ENCODE measurements at places on chromosomes 4 and X. TPM values are rescaled to one million over a fixed set of nuclear protein-coding genes. Genes with fewer than 3 reads are reported as not detected.

Gene ZRSR2
- total RNA-seq: 20.4 TPM

DNA sequence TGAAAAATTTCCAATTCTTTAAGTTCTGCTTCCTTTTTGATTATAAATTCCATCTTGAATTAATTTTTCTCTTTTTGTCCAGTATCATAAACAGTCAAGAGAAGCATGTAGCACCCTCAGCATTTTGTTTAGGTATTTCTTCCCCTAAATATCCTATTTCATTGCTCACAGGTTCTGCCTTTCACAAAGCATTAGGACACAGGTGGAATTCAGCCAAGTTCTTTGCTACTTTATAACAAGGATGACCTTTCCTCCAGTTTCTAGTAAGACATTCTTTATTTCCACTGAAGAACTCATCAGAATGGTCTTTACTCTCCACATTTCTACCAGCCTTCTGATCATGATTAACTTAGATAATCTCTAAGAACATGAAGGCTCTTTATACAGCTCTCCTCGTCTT is 7.4 kb downstream of the SLC9B1 start:
- H3K27ac ChIP-seq: peak overlapping the region; percentile 78
- no peak overlapping the region for H3K4me3 ChIP-seq
- H3K36me3 ChIP-seq: no peaks in the 10 kb centered on the region
- H3K27me3 ChIP-seq: no peaks in the 10 kb centered on the region
- H3K4me1 ChIP-seq: peaks cover 23% of the 10 kb centered on the region

- peak overlapping the region; percentile 90 for H3K27ac ChIP-seq
- peaks cover 36% of the 10 kb centered on the region for H3K4me1 ChIP-seq
- peak; percentile 69 for DNase-seq
- no peaks in the 10 kb centered on the region for H3K27me3 ChIP-seq
Observed at GRCh38 chr4:123547216-123548165, 150.9 kb downstream of the SPRY1 start.

DNA sequence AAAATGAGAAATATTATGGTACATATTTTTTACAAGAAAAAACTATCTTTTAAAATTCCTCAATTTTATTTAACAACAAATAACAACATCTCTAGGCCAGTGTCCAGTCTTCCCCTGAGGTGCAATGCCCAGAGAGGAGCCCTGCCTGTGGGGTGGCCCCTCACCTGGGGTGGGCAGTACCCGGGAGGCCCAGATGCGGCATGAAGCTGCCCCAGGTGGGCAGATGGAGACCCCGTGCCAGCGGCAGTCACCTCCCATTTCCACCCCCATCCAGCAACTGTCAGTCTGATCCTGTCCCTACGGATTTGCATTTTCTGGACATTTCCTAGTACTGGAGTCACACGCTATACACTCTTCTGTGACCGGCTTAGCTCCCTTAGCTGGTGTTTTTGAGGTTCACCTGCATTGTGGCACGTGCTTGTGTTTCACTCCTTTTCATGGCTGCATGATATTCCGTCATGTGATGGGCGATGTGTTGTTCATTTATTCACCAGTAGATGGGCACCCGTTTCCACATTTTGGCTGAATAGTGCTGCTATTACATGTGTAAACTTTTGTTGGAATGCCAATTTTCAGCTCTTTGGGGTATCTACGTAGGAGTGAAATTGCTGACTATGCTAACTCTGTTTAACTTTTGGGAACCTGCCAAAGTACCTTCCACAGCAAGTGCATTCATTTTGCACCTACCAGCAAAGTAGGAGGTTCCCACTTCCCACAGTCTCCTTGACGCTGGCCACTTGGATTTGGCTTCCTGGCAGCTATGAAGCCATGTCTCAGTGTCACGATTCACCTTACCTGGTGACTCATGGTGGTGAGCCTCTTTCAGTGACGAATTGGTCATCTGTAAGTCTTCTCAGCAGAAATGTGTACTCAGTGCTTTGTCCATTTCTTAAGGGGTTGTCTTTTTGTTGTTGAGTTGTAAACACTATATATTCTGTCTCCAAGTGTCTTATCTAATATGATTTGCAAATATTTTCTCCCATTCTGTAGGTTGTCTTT is 11.7 kb upstream of the MAEA start:
- no peak for DNase-seq
- no peak overlapping the region for H3K27ac ChIP-seq
- no peak overlapping the region for H3K4me3 ChIP-seq
- peaks cover 5% of the 10 kb centered on the region for H3K27me3 ChIP-seq
- peaks cover 2% of the 10 kb centered on the region for H3K36me3 ChIP-seq

Gene RADX
- 2.9 TPM for total RNA-seq

- H3K27me3 ChIP-seq: no peaks in the 10 kb centered on the region
- H3K36me3 ChIP-seq: no peaks in the 10 kb centered on the region
- H3K4me3 ChIP-seq: no peak overlapping the region
- H3K4me1 ChIP-seq: no peaks in the 10 kb centered on the region
- no peak for DNase-seq
- no peak overlapping the region for H3K27ac ChIP-seq
Observed at GRCh38 chrX:73847991-73848390, 285.0 kb downstream of the CHIC1 start.

Gene CLDN34
- total RNA-seq: 0.84 TPM

Gene GABRA4
- not detected for total RNA-seq

Gene TLR6
- 0.98 TPM for total RNA-seq

DNA sequence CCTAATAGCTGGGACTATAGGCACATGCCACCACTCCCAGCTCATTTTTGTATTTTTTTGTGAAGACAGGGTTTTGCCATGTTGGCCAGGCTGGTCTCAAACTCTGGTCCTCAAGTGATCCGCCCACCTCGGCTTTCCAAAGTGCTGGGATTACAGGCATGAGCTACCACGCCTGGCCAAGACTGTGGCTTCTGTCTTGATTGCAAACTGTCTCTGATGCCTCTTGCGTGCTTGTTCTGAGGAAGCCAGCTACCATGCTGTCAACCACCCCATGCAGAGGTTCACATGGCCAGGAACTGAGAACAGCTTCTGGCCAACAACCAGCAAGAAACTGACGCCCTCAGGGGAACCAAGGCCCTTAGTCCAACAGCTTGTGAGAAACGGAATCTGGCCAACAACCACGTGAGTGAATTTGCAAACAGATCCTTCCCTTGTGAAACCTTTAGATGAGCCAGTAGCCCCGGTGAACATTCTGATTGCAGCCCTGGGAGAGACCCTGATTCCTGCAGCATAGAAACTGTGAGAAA is 71.2 kb downstream of the SUPT20HL2 start:
- no peak overlapping the region for H3K4me3 ChIP-seq
- DNase-seq: no peak
- no peak overlapping the region for H3K27ac ChIP-seq
- no peaks in the 10 kb centered on the region for H3K36me3 ChIP-seq
- peaks cover 18% of the 10 kb centered on the region for H3K4me1 ChIP-seq
- no peaks in the 10 kb centered on the region for H3K27me3 ChIP-seq

GRCh38 chrX:55111578-55112254 is 22.9 kb downstream of the PAGE2 start:
- no peaks in the 10 kb centered on the region for H3K27me3 ChIP-seq
- peaks cover 14% of the 10 kb centered on the region for H3K4me1 ChIP-seq
- no peak for DNase-seq
- H3K36me3 ChIP-seq: no peaks in the 10 kb centered on the region
- H3K4me3 ChIP-seq: no peak overlapping the region
- H3K27ac ChIP-seq: no peak overlapping the region

Gene TCEAL2
- 1.4 TPM for total RNA-seq

DNA sequence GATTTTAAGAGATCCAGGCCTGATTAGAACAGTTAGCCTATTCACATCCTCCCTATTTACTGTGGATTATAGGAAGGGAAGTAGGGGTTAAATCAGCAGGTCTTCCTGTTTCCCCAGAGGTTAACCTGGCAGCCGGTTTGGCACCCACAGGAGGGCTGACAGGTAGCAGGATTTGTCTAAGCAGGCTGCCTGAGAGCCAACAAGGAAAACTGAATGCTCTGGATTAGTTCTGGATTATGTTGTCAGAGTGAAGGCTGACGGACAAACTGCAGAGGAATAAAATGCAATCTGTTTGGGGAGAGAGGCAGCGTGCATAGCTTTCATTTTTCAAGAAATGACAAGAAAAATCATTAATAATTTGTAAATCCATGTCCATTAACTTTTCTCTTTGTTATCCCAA is 397.1 kb upstream of the FAM241A start:
- no peak overlapping the region for H3K4me3 ChIP-seq
- peaks cover 44% of the 10 kb centered on the region for H3K27me3 ChIP-seq
- H3K4me1 ChIP-seq: peaks cover 21% of the 10 kb centered on the region
- H3K27ac ChIP-seq: no peak overlapping the region
- H3K36me3 ChIP-seq: no peaks in the 10 kb centered on the region

Gene NAT8L
- 28.2 TPM for total RNA-seq

- H3K36me3 ChIP-seq: peaks cover 8% of the 10 kb centered on the region
- peak within 1 kb of the TSS; percentile 84 for H3K4me3 ChIP-seq
- DNase-seq: peak; percentile 78
- peaks cover 18% of the 10 kb centered on the region for H3K4me1 ChIP-seq
Observed at GRCh38 chr4:89836897-89837384, at the start of gene SNCA. Gene SNCA (minus strand): TSS chr4:89837161. CDS start chr4:89835667, 1,494 bp downstream.

- no peak for DNase-seq
- no peak overlapping the region for H3K27ac ChIP-seq
- H3K4me3 ChIP-seq: no peak overlapping the region
- H3K36me3 ChIP-seq: no peaks in the 10 kb centered on the region
Observed at GRCh38 chrX:151609222-151609621, 45.7 kb downstream of the PASD1 start.

DNA sequence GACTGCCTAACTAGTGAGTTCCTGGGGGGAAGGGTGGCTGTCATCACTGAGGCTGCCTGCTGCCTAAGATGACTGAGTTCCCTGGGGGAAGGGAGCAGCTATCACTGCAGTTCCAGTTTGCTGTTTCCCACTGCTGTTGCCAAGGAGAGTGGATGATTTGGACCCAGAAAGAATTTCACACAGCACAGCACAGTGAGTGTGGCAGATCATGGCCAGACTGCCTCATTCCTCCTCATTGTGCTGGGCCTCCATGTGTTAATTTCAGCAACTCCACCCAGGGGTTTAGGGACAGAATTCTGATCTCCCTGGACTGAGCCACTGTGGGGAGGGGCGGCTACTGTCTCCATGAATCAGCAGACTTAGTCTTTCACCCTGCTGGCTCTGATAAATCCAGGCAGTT is 125.0 kb downstream of the TEX13C start:
- no peak overlapping the region for H3K4me3 ChIP-seq
- H3K36me3 ChIP-seq: no peaks in the 10 kb centered on the region
- H3K27me3 ChIP-seq: no peaks in the 10 kb centered on the region
- H3K27ac ChIP-seq: no peak overlapping the region
- no peak for DNase-seq
- H3K4me1 ChIP-seq: peaks cover 7% of the 10 kb centered on the region

Gene HUWE1
- 277 TPM for total RNA-seq

Gene GCNA
- 1.1 TPM for total RNA-seq

Gene EMCN
- total RNA-seq: 4.3 TPM

Gene GNPDA2
- 12.3 TPM for total RNA-seq

- no peaks in the 10 kb centered on the region for H3K27me3 ChIP-seq
- H3K4me1 ChIP-seq: peaks cover 17% of the 10 kb centered on the region
- H3K27ac ChIP-seq: no peak overlapping the region
- H3K4me3 ChIP-seq: no peak overlapping the region
- no peak for DNase-seq
Observed at GRCh38 chrX:132732236-132732635, 226.2 kb downstream of the HS6ST2 start.

DNA sequence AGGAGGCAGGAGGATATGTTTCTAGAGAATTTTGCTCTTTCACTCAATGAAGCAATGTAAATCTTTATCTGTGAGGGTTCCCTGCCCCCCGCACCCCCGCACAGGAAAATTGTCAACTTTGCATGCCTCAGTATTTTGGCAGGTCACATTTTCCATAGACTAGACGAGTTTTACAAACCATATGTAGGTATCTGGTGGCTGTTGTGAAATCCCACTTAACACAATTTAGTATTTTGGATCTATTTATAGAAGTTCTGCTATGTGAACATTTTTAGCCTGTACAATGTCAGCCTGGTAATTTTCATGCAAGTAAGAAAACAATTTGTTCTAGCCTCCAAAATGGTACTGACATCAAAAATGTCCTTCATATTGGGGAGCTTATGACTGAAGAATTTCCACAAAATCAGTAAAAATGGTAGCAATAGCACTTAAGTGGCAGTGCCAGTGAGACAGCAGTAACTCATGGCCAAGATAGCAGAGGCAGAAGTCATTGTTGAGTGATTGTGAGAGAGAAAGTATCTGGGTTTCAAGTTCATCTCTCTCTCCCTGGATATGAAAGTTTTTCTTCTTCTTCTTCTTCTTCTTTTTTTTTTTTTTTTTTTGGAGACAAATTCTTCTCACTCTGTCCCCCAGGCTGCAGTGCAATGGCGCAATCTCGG is 12.4 kb upstream of the FRYL start:
- no peaks in the 10 kb centered on the region for H3K4me1 ChIP-seq
- no peak overlapping the region for H3K4me3 ChIP-seq
- no peak for DNase-seq
- no peaks in the 10 kb centered on the region for H3K27me3 ChIP-seq

- H3K4me1 ChIP-seq: no peaks in the 10 kb centered on the region
- no peaks in the 10 kb centered on the region for H3K27me3 ChIP-seq
- H3K27ac ChIP-seq: no peak overlapping the region
- no peak for DNase-seq
- no peaks in the 10 kb centered on the region for H3K36me3 ChIP-seq
- H3K4me3 ChIP-seq: no peak overlapping the region
Observed at GRCh38 chrX:52424656-52425055, 55.8 kb downstream of the XAGE2 start.

DNA sequence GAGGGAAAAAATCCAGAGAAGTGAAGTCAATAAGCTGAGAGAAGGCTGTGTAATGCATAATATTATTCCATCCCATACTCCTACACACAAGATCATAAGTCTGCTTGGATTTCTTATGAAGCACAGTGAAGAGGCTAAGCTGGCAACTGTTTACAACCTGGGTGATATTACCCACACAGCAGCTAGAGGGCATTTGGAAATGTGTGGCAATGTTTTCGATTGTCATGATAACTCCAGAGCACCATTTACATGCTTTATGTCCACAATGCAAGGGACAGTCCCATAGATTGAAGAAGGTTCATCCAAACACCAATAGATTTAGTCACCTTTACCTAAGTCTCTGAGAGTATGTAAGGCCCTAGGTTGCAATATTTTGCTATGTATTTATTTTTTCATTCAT is 412.2 kb downstream of the PPP3CA start:
- DNase-seq: no peak
- H3K27ac ChIP-seq: no peak overlapping the region
- H3K36me3 ChIP-seq: no peaks in the 10 kb centered on the region

DNA sequence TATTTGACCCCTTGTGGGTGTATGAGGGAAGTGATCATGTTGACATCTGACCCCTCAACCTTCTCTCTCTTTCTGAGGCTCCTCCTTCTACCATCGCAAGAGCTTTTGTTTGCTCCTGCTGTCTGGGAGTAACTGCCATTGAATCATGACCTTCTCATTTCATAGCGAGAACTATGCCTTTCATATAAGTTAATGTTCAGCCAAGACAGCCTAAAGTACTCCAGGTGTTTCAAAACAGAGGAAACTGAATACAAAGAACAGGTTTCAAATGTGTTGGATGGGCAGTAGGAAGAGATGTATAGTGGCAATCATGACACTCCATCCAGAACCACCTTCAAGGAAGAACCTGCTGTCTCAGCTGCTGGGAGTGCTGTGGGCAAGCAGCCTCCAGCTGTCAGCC is 403.1 kb downstream of the MID1IP1 start:
- no peak overlapping the region for H3K27ac ChIP-seq
- no peak for DNase-seq
- peaks cover 6% of the 10 kb centered on the region for H3K4me1 ChIP-seq
- no peaks in the 10 kb centered on the region for H3K36me3 ChIP-seq

Gene SLC49A3
- 10.5 TPM for total RNA-seq

- H3K4me3 ChIP-seq: peak overlapping the region; percentile 73
- H3K36me3 ChIP-seq: peaks cover 7% of the 10 kb centered on the region
- H3K27me3 ChIP-seq: peaks cover 90% of the 10 kb centered on the region
- peak; percentile 40 for DNase-seq
- H3K27ac ChIP-seq: no peak overlapping the region
Observed at GRCh38 chrX:17377091-17377717, 2.2 kb downstream of the NHS start.
